ENCODE measurements at places on chromosomes 5 and 9.

GRCh38 chr5:36681711-36682110 lies 75.3 kb downstream of the SLC1A3 start:
- DNase-seq: no peak

- no peak for DNase-seq
Observed at GRCh38 chr5:175900157-175900556, 28.8 kb downstream of the CPLX2 start.

- no peak for DNase-seq
Observed at GRCh38 chr9:98517761-98518160, 191.0 kb downstream of the GABBR2 start.

- DNase-seq: no peak
Observed at GRCh38 chr9:70081120-70081495, 37.5 kb downstream of the MAMDC2 start.

- no peak for DNase-seq
Observed at GRCh38 chr5:179821298-179822058, 773 bp downstream of the SQSTM1 start.

- DNase-seq: peak; percentile 45
Observed at GRCh38 chr5:154755361-154756008, at the start of gene LARP1. TSS of gene LARP1 (plus strand) at chr5:154755377. CDS start at chr5:154755758, 381 bp downstream.

GRCh38 chr5:56585999-56586691 lies 229.2 kb upstream of the MAP3K1 start:
- DNase-seq: peak; percentile 11

DNA sequence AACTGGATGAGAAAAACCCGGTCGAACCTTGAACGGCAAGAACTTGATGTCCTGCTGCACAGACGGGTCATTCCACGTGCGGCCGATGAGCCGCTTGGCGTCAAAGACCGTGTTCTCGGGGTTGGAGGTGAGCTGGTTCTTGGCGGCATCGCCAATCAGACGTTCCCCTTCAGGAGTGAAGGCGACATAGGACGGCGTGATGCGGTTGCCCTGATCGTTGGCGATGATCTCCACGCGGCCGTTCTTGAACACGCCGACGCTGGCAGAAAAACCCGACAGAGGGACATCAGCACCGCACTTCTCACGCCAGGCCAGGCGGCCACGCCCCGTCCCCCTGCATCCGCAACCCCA lies 519 bp downstream of the HSPA5 start:
- peak; percentile 48 for DNase-seq

DNA sequence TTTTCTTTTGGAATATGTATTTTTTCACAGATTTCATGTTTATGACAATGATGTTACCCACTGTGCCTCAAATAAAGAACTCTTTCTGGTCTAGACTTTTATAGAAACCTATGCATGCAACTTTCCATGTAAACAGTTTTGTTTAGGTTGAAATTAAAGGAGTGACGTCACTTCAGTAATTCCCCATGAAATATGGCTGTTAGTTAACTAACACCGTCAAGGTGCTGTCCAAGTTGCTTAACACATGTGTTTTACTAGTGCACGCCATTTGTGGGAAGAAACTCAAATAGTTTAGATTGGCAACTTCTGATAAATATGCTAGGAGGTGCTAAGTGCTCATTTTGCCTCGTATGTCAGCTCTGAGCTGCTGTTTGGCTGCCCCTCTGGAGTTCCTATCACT lies 102.2 kb downstream of the FBN2 start:
- DNase-seq: no peak

DNA sequence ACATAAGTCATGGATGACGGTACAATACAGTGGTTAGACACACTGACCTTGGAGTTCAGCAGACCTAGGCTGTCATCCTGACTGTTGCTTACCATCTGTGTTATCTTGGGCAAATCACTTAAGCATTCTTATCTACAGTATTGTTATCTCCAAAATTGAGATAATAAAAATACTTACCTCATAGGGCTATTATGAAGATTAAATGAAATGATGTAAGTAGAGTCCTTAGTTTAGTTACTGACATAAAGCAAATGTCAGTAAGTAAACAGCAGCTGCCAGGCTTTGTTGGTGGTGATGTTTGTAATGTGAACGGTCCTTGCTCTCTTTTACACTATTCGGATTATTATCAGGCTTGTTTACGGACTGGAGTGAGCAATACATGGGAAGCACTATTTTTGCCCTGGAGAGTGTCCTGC lies 107.3 kb upstream of the DPYSL3 start:
- DNase-seq: no peak

DNA sequence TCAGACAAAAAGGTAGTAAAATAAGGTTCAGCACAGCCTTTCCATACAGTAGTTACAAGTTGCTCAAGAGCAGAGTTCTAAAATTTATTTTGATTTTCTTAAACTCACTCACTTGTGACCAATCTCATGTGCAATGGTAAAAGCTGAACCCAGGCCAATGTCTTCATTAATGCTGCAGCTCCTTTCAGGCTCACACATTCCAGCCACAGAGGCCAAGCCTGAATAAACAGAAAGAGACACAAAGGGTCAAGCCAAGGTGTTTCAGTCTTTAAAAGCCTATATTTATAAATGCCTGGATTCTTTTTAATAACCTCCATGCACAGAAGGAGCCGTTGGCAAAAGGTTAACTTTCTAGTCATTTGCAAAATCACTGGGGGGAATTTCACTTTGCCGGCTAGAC lies 152.5 kb downstream of the ADAMTS6 start:
- DNase-seq: no peak

GRCh38 chr5:62340979-62341378 lies 35.0 kb downstream of the KIF2A start:
- DNase-seq: no peak

DNA sequence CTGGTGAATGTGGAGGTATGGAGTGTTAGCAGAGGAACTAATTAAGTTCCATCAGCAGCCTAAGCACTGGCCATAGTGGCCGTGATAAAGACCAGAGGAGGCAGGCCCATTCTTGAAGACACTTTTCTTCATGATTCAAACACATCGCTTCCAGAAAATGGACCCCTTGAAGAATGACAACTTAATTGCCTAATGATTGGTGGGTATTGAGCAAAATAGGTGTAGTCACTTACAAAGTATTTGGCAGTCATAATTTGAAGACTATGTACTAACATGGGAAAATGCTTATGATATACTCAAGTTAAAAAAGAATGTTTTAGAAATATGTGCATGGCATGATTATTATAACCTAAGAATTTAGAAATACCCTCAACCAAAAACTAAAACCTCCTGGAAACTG lies 44.8 kb downstream of the MEGF10 start:
- DNase-seq: no peak

DNA sequence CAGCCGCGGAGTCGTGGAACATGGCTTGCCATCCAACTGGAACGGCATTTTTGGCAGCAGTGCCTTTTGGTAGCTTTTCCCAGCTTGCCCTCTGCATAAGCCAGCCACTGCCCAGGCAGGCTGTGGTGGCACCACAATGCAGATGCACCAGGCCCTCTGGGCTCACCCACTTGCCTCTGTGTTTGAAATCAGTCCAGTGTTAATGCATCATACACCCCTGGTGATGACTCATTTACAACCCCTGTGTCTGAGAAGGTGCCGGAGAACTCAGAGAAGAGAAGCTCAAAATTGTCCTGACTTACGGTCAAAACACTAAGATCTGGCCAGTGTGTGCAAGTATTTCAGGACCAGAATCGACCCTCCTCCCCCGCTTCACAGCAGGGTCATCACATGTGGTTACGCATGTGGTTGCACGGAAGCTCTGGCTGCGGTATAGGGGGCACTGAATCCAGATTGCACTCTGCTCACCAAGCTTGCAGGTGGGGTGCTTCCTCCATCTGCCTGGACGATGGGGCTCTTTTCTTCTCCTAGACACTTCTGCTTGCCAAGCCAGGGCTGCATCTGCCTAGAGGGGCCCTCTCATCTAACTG lies 66.5 kb upstream of the SMIM15 start:
- no peak for DNase-seq

- DNase-seq: no peak
Observed at GRCh38 chr5:23257656-23258055, 249.8 kb upstream of the PRDM9 start.

DNA sequence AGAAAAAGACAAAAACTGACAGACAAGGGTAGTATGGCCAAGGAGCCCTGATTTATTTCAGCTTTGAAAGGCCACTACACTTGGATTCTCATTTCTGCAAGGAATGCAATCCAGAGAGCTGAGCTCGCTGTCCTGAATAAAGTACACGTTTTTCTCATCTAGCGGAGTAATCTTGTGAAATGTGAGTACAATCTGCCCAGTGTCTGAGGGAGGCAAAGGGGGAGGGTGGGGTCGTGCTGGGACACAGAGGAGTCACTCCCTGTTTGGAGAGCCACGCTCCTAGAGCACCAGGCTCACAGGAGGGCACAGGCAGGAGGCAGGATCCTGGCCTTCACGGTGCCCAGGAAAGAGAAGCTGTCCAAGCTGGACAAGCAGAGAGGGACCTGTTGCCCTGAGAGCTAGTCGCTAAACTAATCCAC lies 51.0 kb upstream of the IFNK start:
- DNase-seq: no peak

DNA sequence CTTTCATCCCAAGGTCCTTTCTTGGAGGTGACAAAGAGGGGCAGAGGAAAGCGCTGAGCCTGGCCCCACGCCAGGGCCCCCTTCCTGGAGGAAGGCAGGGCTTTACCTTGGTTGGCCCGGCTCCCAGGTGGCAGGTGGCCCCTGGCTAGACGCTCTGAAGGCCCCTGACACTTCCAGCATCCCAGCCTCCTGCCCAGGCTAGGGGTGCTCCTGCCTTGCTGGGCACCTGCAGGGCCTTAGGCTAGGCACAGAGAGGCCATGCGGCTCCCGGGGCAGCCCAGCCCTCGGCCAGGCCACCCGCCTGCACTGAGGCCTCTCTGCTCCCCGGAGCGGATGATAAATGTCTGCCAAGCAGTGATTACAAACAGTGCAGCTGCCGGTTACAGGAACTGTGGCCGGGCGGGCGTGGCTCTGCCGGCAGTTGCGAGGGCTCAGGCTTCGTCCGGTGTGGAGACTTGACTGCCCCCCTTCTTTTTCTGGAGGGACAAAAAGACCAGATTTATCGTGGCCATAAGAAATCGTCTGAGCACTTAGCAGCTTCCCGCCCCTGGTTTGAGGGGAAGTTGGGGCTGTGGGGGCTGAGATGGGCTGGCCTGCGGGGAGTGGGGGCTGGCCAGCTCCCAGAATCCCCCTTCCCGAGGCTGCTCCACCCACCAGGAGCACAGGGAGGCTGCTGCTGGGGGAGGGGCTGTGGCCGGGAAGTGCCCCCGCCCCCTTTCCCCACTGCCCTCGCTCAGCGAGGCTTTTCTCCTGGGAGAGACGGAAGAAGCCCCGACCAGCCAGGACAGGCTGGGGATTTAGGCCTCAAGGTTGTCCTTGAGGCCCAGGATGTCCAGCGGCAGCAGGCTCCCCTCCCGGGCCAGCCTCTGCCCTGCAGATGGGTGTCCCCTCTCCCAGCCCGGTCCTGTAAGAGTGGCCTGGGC lies 31.6 kb upstream of the UBAC1 start:
- DNase-seq: peak; percentile 30

DNA sequence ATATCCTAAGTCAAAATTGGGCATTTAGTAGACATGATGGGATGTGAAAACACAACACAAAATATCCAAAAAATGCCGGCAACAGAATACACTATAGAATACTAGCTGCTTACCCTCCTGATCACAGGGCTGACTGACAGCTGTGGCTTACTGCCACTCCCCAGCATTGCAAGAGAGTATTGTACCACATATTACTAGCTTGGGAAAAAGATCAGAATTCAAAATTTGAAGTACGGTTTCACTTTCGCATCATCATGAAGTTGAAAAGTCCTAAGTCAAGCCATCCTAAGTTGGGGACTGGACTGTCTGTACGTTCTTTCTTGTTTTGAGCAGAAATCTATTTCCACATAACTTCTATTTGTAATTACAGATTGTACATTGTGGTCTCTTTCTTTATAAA lies 851.4 kb downstream of the MAT2B start:
- no peak for DNase-seq

DNA sequence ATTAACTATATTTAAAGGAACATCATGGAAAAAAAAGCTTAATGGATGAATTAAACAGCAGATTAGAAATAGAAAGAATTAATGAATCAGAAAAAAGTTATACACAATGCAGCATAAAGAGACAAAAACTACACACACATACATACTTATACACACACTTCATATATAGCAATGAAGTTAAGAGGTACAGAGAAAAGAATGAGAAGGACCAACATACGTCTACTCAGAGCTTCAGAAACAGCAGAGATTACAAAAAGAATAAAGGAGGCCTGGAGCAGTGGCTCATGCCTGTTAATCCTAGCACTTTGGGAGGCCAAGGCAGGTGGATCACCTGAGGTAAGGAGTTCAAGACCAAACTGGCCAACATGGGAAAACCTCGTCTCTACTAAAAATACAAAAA lies 133.9 kb upstream of the TNPO1 start:
- no peak for DNase-seq

GRCh38 chr5:154403776-154404387 lies 41.9 kb upstream of the SAP30L start:
- DNase-seq: no peak

- DNase-seq: no peak
Observed at GRCh38 chr9:133991964-133992779, at the start of gene VAV2. TSS of gene VAV2 (minus strand) at chr9:133992324. CDS start at chr9:133992278, 46 bp downstream.

DNA sequence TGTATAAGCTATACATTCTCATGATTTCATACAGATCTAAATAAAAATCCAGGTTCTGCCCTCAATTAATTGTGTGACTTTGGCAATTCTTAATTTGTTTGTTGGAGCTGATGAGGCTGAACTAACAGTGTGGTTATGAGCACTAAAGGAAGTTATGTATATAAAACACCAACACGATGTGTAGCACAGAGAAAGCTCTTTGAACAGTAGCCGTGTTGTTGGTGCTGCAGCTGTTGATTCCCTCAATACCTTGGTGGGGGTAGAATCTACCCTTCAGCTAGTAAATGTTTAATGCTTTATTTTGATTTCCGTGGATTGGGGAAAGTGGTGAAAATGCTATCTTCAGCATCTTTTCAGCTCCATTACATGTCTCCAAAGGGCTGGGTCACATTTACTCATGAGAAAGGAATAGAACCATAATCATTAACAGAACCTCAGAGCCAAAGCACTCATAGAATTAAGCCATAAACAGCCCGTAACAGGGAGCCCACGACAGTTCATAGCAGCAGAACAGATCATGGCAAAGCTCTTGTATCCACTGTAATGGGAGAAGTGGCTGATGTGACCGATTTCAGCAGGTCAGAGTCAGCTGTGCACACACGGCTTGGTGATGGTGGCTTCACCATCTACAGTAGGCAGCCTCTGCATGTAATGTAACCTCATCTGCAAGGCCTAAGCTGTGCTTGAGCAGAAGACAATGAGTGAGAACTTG lies 332.7 kb downstream of the DIRAS2 start:
- DNase-seq: no peak

DNA sequence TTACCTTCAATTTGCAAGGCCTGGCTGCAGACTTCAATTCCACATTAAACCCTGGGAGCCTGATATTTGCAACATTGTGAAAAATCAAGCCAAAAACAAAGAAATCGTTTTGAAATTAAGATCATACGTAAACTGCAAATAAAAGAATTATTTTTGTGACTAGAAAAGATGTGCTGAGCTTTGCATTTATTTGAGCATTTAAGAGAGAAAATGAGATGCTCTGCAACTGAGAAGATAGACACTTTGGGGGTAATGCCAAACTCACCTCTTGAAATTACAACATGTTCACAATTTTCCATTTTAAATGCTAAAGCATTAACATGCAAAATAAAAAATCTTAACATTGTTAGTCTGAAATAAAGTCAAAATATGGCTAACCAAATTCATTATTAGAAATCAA lies 46.6 kb downstream of the CSNK1A1 start:
- no peak for DNase-seq

- DNase-seq: no peak
Observed at GRCh38 chr9:73523391-73523790, 371.7 kb downstream of the ANXA1 start.

Data from activated naive CD4-positive, alpha-beta T cell (primary cell).